ENCODE measurements at places on chromosomes 5 and 9.
A peak's percentile ranks its signal among the peaks of the same experiment; 100 is the strongest.

- DNase-seq, result peak; percentile 87
Observed at GRCh38 chr9:109880276-109881169, 100.5 kb downstream of the PALM2AKAP2 start.

- DNase-seq, result peak; percentile 8
Observed at GRCh38 chr5:142500227-142500905, 175.5 kb upstream of the SPRY4 start.

DNA sequence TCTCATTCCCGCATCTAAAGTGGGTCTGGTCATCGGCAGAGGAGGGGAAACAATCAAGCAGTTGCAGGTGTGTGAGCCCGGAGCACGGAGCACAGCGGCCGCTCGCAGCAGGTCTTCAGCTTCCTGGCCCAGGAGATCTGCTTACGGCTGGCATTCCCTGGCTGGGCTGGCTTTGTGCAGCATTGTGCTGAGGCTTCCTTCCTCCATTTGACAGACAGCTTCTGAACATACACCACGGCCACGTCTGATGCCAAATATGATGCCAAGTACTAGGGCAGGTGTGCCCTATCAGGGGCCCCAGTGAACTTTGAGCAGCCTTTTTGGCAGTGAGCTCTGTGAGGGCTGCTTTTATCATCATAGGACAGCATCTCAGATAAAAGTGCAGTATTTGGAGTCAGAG lies 37.1 kb downstream of the FUBP3 start:
- no peak for DNase-seq

DNA sequence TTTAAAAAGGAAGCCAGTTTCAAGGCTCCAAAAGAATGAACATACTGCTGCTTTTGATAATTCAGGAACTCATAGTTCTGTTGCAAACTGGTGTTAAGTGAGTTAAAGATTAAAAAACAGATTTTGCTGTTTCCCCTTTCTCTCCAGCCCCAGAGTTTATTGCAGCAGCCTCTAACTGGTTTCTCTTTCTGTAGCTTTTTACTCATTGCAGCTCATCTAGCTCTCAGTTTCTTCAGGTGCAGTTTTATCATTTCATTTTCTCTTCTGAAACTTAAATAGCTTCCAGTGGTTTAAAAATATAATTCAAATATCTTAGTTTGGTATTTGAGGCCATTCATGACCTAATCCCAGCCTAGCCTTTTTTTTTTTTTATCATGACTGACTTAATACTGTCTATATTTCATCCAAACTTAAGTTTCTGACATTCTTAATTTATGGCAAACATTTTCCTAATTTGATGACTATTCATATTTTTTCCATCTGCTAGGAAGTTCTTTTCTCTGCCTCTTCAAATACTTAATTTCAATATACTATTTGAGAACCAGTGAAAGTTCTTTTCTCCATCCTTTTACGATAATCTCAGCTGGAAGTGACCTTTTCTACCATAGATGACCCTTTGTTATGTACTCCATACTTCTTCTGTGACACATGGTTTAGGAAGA lies 252.7 kb upstream of the GRIA1 start:
- no peak for DNase-seq

DNA sequence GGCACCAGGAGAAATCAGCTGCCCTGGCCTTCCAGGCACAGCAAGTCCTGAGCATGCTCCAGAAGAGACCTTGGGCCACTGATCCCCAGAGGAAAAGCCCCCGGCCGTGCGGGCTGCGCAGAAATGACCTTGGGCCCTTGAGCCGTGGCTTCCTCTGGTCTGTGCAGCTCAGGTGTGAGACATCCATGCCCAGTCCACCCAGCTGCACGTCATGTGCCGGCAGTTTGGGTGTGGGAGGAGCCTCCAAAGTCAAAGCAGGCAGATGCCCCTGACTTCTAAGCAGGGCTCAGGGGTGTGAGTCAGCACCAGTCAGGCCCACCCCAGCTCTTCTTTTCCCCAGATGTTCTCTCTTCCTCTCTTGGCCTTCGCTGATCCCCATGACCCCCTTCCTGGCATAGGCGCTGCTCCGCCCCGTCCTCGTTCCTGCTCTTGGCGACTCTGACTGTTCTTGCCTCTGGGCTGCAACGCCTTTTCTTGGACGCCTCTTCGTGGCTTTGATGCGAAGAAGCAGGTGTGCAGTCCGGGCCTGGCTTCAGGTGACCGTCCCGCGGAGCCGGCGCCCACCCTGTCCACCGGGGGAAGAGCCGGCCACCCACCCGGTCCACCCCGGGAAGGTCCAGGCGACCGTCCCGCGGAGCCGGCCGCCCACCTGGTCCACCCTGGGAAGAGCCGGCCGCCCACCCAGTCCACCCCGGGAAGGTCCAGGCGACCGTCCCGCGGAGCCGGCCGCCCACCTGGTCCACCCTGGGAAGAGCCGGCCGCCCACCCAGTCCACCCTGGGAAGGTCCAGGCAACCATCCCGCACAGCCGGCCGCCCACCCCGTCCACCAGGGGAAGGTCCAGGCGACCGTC lies 5.9 kb upstream of the QSOX2 start:
- no peak for DNase-seq

- no peak for DNase-seq
Observed at GRCh38 chr9:125999504-125999881, 252.3 kb downstream of the PBX3 start.

Data from ELF-1 (cell line).